Activated CD4-positive, alpha-beta T cell treated with anti-CD3 and anti-CD28 coated beads, Interleukin-2, amount 50 U/mL, for 24 hours (primary cell): ENCODE measurements at places on chromosomes 7 and 10.

GRCh38 chr7:8773518-8773917 is 340.1 kb downstream of the NXPH1 start:
- DNase-seq = no peak

GRCh38 chr7:13144673-13145072 is 457.2 kb downstream of the ARL4A start:
- DNase-seq = no peak

GRCh38 chr10:132827861-132828539 is 42.1 kb upstream of the NKX6-2 start:
- DNase-seq = no peak

DNA sequence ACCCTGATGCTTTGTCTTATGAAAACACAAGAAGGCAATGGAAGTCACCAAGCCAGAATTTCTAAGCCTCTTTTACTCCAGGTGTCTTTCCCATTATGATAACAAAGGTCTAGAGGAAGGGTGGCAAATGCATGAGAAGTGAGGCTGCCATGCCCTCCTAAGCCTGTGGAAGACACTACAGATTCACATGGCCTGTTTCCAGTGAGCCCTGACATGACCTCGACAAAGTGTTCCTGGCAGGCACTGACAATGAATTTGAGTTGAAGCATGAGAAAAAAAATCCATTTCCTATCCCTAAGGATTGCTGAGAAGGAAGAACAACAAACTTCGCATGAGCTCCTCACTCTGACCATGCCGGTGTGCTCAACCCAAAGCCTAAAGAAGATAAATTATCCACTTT is 268.0 kb downstream of the HTR7 start:
- DNase-seq = no peak

GRCh38 chr10:60798031-60798430 is 19.8 kb downstream of the CDK1 start:
- no peak for DNase-seq

DNA sequence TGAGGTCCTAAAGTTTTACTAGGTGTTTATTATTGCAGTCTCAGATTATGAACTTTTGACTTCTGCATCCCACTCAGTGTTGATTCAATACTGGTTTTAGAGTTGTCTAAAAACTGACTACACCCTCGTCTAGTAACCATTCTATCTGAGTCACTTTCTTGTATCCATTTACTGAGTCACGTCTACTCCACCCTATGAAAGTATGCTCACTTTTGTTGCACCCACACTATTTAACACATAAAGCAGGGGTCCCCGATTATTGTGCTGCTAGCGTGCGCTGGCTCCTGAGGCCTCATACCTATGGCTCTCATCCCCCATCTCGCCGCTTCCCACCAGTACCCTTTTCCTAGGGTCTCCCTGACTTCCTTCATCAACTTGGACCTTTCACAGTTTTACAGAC is 2.0 kb downstream of the SAMD9 start:
- peak; percentile 4 for DNase-seq

DNA sequence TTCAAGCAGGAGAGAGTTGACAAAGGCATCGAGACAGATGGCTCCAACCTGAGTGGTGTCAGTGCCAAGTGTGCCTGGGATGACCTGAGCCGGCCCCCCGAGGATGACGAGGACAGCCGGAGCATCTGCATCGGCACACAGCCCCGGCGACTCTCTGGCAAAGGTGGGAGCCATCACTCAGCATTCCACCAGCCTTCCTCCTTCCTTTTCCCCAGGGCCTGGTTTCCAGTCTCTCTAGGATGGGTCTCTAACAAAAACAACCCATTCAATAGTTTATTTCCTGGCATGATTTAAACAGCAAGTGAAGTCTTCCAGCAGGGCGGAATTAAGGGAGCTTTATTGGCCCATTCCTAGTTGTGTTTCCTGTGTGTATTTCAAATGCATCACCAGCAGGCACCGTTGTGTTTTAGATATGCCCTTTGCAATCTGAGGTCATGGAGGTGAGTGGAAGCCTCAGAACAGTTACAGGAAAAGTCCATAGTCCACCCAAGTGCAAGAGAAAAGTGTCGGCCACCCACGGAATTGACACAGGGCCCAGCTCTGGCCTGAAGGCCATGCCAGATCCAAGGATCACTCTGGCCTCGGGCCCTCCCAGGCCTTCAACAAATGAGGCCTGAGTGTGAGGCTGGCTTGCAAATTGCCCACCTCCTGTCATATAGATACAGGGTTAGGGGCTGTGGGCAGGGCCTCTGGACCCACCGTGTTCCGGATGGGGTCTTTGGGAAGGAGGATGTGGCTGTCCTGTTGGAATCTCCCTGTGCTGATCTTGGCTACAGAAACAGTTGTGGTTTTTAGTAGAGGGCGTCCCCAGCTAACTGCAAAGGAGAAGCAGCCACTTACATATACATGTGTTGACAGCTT is 46.9 kb upstream of the TRIM8 start:
- DNase-seq = no peak

DNA sequence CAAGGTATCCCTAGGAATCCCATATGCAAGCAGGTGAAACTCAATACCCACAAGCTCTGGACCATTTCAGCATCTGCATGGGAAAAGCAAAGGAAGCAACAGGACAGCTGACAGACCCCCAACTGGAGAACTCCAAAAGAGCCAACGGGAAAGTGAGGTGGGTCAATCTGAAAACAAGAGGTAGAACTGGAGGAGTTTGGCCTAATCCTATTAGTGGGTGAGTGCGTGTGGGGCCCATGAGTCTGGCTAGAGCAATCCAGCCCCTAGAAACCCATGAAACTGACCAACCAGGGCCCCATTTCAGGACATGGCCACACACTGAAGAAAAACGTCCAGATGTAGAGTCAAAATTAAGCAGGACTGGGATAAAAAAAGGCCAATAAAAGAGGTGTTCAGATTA is 26.6 kb upstream of the WNT8B start:
- no peak for DNase-seq

DNA sequence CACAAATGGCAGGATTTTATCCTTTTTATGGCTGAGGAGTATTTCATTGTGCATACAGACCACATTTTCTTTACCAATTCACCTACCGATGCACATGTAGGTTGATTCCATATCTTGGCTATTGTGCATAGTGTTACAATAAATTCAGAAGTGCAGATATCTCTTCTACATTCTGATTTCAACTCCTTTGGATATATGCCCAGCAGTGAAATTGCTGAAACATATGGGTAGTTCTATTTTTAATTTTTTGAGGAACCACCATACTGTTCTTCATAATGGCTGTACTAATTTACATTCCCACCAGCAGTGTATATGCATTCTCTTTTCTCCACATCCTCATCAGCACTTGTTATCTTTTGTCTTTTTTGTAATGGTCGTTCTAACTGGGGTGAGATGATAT is 1290.3 kb downstream of the XPNPEP1 start:
- no peak for DNase-seq

DNA sequence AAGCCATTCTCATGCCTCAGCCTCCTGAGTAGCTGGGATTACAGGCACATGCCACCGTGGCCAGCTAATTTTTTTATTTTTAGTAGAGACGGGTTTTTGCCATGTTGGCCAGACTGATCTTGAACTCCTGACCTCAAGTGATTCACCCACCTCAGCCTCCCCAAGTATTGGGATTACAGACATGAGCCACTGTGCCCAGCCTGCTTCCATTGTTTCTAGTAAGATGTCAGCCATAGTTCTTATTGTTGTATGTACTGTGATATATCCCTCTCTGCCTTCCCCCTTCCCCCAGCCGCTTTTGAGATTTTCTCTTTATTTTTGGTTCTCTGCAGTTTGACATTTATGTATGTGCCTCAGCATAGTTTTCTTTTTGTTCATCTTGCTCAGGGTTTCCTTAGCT is 87.9 kb upstream of the KLF14 start:
- DNase-seq = no peak

- DNase-seq = no peak
Observed at GRCh38 chr10:48983648-48984351, 44.2 kb upstream of the LRRC18 start.

DNA sequence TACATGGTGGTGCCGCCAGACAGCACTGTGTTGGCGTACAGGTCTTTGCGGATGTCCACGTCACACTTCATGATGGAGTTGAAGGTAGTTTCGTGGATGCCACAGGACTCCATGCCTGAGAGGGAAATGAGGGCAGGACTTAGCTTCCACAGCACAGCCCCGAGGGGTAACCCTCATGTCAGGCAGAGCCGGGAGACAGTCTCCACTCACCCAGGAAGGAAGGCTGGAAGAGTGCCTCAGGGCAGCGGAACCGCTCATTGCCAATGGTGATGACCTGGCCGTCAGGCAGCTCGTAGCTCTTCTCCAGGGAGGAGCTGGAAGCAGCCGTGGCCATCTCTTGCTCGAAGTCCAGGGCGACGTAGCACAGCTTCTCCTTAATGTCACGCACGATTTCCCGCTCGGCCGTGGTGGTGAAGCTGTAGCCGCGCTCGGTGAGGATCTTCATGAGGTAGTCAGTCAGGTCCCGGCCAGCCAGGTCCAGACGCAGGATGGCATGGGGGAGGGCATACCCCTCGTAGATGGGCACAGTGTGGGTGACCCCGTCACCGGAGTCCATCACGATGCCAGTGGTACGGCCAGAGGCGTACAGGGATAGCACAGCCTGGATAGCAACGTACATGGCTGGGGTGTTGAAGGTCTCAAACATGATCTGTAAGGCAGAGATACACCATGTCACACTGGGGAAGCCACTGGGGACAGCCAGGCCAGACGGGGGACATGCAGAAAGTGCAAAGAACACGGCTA is 104.6 kb upstream of the TNRC18 start:
- DNase-seq = no peak

- no peak for DNase-seq
Observed at GRCh38 chr10:70911386-70911785, 23.0 kb upstream of the PCBD1 start.

DNA sequence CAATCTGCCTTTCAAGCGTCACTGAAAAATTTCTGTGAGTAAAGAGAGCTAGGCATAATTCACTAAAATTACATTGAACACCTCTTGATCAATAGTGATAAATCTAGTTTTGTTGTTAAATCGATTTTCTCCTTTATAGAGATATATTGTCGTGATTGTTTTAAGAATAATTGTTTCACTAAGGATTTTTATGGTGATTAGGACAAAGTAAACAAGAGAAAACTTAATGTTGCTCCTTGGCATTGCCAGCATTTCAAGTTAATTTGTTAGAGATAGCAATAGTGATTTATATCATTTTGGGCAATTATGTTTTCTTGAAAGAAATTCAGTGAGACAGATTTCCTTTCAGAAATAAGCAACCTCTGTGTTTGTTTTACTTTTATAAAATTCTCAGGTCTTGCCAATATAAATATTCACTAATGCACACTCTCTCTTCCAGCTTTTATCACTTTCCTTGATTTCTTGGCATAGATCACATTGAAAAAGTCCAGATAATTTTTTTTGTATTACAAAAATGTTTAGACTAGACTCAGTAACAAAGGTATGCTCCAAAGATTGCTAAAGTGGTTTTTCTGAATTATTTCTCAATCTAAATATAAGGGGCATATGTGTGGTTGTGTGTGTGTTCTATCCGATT is 538.7 kb downstream of the TFEC start:
- DNase-seq = no peak

DNA sequence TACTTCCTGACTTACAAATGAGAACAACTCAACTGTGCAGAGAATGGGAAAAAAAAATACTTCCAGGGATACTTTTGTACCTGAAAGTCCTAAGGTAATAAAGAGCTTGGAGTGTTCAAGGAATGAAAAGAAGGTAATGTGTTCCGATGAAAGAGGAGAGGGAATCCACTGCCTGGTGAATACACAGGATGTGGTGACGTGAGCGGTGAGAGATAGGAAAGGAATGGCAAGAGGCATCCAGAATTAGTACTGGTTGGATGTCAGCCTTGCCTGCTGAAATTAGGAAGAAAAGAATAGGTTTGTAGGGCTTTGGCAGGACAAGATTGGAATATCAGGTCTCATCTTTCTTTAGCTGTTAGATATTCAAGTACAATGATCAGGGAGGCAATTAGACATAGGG is 347.7 kb downstream of the POM121L12 start:
- DNase-seq = no peak
